ENCODE measurements at places on chromosomes 3 and 15.

GRCh38 chr15:90545095-90545494 lies 15.4 kb downstream of the CRTC3 start:
- DNase-seq: no peak

GRCh38 chr15:74742422-74742821 lies 6.2 kb upstream of the CYP1A2 start:
- DNase-seq: no peak

- no peak for DNase-seq
Measured at GRCh38 chr15:64149893-64150578, 1.5 kb upstream of the SNX22 start.

DNA sequence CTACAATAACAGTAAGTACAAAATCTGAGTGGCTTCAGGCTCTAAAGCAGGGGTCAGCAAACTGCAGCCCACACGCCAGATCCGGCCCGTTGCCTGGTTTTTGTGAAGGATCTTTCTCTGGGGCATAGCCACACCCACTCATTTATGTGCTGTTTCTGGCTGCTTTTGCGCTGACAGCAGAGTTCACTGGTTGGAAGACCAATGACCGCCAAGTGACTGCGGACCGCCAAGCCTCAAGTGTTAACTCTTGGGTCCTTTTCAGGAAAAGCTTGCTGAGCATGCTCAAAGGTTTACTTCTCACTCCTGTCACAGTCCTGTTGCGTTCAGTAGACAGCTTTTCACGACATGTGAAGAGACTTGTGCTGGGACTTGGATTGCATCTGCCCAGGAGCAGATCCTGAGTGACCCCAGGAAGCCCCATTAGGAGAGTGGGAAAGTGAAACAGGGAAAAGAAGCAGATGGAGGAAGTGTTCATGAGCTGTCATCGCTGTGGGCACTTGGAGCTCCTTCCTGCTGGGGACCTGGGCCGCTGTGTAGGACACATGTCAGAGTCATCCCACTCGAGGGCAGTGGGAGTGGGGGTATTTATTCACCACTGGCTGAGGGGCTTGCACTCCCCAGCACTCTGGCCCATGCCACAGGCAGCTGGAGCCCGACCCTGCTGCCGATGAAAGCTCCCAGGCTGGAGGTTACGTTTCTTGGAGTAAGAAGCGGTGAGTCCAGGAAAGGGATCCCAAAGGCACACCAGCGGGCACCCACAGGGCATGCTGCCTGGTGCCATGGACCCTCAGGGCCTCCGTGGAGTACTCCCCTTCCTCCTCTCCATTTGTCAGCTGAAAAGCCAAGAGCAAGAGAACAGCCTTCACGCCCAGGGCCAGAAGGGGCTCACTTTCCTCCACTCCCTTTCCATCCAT lies 249.1 kb downstream of the PLCL2 start:
- no peak for DNase-seq

GRCh38 chr15:101201411-101202174 lies 50.3 kb downstream of the CHSY1 start:
- no peak for DNase-seq

DNA sequence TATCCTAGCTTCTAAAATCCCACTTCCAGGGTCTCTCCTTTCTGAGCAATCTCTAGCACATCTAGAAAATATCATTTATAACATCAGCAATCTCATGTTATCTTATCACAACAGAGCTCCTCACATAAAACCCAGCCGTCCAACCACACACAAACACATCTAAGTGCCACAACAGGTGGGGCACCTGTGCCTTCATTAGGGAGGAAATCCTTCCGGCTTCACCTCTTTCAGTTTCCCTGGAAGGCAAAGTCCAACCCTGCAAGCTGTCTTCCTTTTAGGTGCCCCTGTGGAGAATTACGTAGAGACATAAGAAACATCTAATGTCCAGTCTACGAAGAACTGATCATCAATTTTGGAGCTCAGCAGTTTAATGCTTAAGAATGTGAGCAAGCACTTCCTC lies 1.6 kb downstream of the ZDHHC3 start:
- no peak for DNase-seq

- no peak for DNase-seq
Measured at GRCh38 chr15:57358571-57358970, 17.7 kb upstream of the CGNL1 start.

- no peak for DNase-seq
Measured at GRCh38 chr3:150540991-150541390, 5.3 kb downstream of the SERP1 start.

- peak; percentile 37 for DNase-seq
Measured at GRCh38 chr3:45145681-45146614, at the start of gene CDCP1. TSS of gene CDCP1 (minus strand) at chr3:45146378. CDS start at chr3:45146287, 91 bp downstream.

DNA sequence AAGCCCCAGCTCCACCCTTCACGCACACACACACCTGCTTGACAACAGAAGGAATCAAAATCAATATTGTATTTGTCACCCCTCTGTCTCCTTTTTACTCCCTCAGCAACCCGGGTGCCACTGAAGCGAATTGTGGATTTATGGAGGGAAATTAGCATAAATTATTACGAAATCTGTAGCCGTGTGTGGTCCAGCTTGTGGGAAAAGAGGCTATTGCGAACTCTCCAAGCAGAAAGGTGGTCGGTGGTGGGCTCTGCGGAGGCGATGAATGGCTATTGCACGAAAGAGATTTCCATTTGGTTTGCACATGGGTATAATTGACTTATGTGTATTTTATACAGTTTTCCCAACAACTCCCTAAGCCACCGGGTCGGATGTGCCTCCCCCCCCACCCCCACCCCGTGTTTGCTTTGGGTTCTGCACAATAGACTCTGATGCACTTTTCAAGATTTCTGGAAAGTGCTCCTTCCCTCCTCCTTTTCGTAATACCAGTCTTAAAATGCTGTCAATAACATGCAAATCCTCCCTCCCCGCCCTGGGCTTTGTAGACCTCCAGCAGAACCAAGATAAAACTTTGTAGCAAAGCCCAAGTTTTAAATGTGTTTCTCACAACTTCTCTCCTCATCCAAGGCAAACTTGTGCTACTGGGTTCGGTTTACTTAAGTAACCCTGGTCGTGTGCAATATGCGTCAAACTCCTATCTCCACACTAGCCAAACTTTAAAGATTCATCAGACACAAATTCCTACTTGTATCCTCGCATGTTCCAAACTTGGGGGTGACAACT lies 3.1 kb upstream of the FOXB1 start:
- DNase-seq: no peak

DNA sequence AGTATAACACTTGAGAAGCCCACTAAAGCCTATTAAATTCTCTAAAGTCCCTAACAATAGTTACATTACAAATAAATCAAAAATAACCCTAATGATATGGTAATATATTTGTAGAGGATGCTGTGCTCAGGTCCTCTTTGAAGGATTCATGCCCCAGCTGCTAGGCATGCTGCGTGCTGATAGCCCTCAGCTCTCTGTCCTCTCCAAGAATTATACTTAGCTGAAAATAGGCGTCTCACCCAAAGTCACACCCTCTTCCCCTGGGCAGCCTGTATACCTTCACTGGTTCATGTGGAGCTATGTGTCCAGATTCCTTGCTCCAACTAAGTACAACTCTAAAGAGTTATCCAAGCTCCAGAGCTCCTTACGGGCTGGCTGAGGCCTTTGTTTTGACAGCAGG lies 312.5 kb upstream of the ZNF385D start:
- no peak for DNase-seq

- no peak for DNase-seq
Measured at GRCh38 chr15:66829551-66830121, 127.6 kb downstream of the SMAD6 start.

Measured in NCI-H2081 (cell line).